ENCODE measurements at places on chromosomes 13 and 19.

DNA sequence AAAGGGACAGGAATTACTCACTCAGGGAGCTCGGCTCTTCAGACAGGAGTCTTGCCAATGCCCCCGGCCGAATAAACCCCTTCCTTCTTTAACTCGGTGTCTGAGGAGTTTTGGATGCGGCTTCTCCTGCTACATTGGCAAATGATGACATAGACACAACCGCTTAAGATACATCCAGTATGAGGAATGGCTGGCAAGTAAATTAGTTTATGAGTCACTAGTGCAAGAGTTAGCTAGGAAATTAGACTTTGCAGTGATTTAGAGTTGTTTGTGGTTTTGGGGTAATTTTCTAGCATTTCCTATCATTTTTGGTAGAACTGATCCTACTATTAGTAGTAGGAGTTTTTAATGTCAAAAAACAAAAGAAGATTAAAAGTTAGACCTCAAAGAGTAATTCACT, 166.2 kb downstream of the SLITRK1 start:
- DNase-seq = no peak

GRCh38 chr19:16266586-16266942, 58.1 kb upstream of the KLF2 start:
- no peak for DNase-seq

DNA sequence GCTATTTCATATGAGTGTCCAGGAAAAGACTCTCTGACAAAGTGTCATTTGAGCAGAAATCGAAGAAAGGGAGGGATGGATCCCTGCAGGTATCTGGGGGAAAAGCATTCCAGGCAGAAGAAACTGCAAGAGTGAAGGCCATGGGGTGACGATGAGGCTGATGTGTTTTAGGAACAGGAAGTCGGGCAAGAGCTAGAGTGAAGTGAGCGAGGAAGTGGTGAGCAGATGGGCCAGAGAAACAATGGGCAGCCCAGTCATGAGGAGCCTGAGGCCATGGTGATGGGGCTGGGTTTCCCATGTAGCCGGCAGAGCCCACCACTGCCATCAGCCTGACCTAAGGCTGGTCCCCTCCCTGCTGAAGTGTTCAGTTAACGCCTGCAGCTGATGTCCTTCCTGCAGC, 150.2 kb downstream of the TNFSF13B start:
- DNase-seq = no peak

DNA sequence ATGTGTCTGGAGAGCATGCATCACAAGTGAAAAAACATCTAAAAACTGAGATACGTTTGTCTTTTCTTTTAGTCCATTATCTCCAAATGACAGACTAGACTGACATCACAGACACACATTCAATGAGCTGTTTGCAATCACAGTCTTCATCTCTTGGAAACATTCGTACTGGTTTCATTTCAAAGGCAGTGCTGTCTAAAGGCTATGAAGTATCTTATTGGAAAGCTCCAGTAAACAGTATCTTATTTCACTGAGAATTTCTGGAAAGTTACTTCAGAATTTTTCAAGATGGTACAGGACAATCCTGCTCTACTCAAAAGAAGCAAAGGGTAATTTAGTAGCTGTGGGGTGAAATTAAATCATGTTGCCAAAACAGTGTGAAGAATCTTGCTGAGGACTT, 53.5 kb upstream of the TNFRSF19 start:
- DNase-seq = no peak

DNA sequence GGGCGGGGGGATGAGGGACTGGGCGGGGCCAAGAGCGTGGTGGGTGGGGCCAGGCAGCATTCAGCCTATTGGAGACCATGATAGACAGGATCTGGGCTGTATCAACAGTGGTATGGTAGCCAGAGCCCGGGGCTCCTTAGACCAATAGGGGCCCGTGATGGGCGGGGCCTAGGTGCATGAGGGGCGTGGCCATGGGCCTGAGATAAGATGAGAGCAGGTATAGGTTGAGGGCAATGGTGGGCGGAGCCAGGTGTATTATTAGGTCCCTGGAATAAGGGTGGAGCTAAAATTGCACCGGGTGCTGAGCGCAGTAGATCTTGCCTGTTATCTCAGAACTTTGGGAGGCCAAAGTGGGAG, 5.3 kb downstream of the ABCA7 start:
- DNase-seq = no peak

DNA sequence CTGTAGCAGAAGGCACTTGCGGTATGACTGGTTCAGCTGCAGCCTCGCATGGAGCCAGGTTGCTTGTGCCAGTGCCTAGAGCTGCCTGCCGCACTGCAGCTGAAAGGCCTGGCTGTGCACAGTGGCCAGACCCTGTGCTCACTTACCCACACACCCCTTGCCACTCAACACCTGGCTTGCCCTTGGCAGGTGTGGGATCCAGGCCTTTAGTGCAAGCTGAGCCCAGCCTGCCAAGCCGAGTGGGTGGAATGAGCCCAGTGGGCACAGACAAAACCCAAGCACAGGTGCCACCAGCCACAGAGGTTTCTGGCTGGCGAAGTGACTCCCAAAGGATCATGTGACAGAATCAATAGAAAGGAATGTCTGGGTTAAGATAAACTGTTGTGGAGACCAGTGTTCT, 19.5 kb downstream of the LIG4 start:
- no peak for DNase-seq
